ENCODE measurements at places on chromosomes 12 and 14. TPM values are rescaled to one million over a fixed set of nuclear protein-coding genes. Genes with fewer than 3 reads are reported as not detected.

GRCh38 chr12:57435293-57435692, 709 bp downstream of the INHBC start:
- no peaks in the 10 kb centered on the region for H3K27me3 ChIP-seq
- no peaks in the 10 kb centered on the region for H3K36me3 ChIP-seq
- peak overlapping the region; percentile 75 for H3K27ac ChIP-seq
- DNase-seq: no peak

IQSEC3 gene
- total RNA-seq: 8.8 TPM

PTPRQ gene
- 19.2 TPM for total RNA-seq

PTGR2 gene
- total RNA-seq: 14.5 TPM

DNA sequence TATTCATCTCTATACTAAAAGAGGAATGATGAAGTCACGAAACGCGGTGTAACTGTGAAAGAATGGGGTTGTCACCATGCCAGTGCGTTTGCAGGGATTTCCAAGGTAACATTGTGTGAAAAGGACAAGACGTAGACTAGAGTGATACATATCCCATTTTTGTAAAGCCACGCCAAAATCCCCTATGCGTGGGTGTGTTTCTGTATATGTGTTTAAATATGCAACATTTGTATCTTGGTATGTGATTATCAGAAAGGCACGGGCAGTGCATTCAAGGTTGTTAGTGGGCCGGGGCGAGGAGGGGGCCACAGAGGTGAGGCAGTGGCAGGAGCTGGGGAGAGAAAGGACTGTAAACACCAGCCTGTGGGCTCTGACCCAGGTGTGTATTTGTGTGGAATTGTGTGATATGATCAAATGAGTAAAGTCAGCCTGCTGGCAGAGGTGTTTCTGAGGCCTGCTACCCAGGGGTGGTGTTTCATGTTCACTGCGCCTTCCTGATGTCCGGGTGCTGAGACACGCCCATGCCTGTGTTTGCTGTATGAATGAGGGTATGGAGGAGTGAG, 137.8 kb downstream of the ADGRD1 start:
- no peaks in the 10 kb centered on the region for H3K36me3 ChIP-seq
- no peak for DNase-seq
- no peaks in the 10 kb centered on the region for H3K4me1 ChIP-seq
- H3K4me3 ChIP-seq: no peak overlapping the region

DNA sequence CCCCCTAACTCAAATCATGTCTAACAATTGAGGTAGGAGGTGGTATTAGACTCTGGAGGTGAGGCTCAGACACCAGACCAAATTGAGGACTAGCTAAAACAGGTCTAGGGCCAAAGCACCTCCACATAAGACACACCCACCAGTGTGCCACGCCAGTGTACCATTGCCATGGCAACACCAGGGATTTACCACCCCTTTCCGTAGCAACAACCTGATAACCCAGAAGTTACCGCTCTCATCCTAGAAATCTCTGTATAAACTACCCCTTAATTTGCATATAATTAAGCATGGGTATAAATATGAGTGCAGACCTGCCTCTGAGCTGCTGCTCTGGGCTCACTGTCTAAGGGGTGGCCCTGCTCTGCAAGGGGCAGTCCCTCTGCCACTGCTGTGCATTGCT, 57.4 kb upstream of the PPP2R5C start:
- no peak overlapping the region for H3K27ac ChIP-seq
- peaks cover 4% of the 10 kb centered on the region for H3K4me1 ChIP-seq
- no peak overlapping the region for H3K4me3 ChIP-seq
- DNase-seq: no peak
- peaks cover 64% of the 10 kb centered on the region for H3K27me3 ChIP-seq

MLEC gene
- 174 TPM for total RNA-seq

SYT10 gene
- 12.9 TPM for total RNA-seq

TNFAIP2 gene
- total RNA-seq: 108 TPM

- no peaks in the 10 kb centered on the region for H3K36me3 ChIP-seq
- DNase-seq: no peak
- no peak overlapping the region for H3K27ac ChIP-seq
- no peak overlapping the region for H3K4me3 ChIP-seq
- no peaks in the 10 kb centered on the region for H3K4me1 ChIP-seq
- peaks cover 66% of the 10 kb centered on the region for H3K27me3 ChIP-seq
These were observed 66.2 kb downstream of the PRMT8 start for GRCh38 chr12:3557116-3557697.

USP15 gene
- 50.9 TPM for total RNA-seq

GRCh38 chr14:99792551-99793212, 531 bp upstream of the EML1 start:
- H3K4me3 ChIP-seq: peak overlapping the region; percentile 75
- H3K27ac ChIP-seq: peak overlapping the region; percentile 39
- peaks cover 16% of the 10 kb centered on the region for H3K27me3 ChIP-seq
- H3K36me3 ChIP-seq: peaks cover 3% of the 10 kb centered on the region
